ENCODE measurements at places on chromosomes 13 and 19.
A peak's percentile ranks its signal among the peaks of the same experiment; 100 is the strongest.

DNA sequence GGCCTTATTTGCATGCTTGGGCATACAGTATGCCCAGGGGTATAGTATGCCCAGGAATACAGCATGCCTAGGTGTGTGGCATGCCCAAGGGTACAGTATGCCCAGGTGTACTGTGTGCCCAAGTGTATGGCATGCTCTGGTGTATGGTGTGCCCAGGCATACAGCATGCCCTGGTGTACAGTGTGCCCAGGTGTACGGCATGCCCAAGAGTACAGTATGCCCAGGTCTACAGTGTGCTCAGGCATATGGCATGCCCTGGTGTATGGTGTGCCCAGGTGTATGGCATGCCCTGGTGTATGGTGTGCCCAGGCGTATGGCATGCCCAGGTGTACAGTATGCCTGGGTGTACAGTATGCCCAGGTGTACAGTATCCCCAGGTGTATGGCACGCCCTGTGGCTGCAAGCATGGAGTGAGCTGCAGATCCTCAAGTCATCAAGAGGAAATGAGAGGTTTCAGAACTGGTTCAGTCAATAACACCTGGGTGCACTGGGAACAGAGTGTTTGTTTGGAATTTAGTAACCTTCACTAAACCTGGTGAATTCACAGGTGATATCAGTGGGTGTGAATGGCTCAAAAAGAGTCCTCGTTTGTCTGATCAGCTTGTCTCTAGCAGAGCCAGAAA lies 7.8 kb upstream of the C13orf42 start:
- DNase-seq, result no peak

DNA sequence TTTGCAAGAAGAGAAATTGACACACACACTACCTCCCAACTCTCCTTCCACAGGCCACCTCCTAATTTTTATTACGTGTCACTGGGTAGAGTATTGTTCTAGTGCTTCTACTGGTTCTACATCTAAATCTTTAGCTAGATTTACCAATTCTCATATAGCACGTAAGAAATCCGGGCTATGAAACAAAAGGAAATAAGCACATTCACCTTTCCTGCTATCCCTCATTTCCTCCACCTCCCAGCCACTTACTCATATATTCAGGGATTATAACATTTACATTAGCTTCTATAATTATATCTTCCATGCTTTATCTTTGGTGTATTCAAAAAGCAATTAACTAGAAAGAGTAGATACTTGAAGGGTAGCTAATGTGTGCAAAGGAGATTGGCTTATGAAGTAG lies 39.7 kb downstream of the USP12 start:
- DNase-seq, result no peak

- DNase-seq, result peak; percentile 91
Observed at GRCh38 chr19:13169769-13170168, 19.6 kb downstream of the IER2 start.

- DNase-seq, result no peak
Observed at GRCh38 chr13:99405966-99406365, 95.3 kb upstream of the TM9SF2 start.

Data from AG20443 (cell line).